ENCODE measurements at places on chromosomes 16 and 17.

DNA sequence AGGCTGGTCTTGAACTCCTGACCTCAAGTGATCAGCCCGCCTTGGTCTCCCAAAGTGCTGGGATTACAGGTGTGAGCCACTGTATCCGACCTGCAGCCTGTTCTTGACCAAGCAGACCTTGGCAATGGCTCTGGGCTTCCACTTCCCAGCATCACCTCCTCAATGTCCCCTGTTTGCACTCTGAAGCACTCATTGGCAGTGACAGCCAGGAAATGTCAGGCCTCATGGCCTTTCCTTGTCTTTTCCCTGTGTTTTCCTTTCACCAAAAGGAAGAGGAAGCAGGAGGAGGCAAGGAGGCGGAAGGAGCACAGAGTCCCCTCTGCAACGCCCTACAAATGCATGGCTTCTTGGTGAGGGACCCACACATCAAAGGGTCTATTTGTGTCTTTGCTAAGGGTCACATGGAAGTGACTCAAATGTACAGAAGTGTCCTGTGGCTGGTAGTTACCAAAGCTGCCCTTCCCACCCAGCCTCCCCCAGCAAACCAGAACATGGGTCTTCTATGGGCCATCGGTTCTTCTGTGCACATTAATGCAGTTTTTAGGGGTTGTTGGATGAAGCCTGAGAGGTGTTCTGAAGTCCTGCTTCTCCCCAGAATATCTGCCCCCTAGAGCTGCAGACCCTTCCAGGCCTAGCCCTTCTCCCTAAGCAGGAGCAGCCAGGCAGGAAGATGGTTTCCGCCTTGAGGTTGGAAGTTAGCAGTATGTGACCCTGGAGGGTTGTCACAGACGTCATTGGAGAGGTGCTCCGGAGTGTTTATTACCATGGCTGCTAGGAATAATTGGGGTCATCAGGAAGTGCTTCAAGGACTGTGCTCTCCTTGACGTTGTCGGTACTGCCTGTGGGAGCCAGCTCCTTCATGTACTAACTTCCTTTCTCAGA, 60.8 kb downstream of the WIPI1 start:
- no peak for DNase-seq

DNA sequence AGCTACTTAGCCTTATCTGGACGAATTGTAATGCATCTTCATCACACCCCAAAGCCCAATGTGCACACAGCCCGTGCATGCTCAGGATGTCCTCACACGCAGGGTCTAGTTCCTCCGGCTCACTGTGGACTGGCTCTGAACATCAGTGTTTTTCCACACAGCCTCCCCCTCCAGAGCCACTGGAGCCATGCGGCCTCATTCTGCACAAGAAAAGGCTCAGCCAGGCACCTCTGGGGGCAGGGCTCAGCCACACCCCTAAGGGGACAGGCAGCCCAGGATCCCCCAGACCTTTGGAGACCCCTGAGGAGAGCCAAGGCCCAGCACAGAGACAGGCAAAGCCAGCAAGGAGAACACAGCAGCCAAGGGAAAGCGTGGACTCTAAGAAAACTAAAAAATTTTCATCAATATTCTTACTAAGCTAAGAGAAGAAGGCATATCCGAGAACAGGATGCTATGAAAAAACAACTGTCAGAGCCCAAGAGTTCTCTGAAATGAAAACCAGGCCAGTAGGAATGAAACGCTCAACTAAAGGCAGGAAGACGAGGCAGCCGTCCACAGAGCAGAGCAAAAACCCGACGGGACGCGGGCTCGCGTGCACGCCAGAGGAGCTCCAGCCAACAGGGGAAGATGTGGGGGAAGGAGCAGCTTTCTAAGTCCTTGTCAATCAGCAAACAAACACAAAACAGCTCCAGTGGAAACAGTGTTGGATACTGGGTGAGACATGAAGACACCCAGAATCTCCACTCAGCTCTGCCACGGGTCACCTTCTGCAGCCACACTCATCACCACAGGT, 34.5 kb downstream of the MAP1LC3B start:
- DNase-seq, result no peak

DNA sequence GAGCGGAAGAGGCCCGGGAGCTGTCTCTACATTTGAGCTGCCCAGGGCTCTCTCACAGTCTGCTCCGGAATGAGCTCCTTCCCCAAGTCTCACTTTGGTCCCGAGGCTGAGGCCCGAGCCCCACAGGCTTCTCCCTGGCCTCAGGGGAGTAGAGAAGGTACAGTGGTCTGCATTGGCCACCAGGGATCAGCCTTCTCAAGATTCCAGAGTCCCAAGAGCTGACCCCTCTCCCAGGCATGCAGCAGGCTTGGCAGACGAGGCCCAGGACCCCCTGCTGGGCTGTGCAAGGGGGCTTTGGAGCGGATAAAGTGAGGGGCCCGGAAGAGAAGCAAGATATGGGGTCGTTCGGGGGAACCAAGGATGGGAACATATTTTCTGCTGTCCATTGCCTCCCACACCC, 3.1 kb downstream of the PRSS27 start:
- no peak for DNase-seq

- DNase-seq, result no peak
Measured at GRCh38 chr17:30236297-30236624, 764 bp upstream of the SLC6A4 start.

DNA sequence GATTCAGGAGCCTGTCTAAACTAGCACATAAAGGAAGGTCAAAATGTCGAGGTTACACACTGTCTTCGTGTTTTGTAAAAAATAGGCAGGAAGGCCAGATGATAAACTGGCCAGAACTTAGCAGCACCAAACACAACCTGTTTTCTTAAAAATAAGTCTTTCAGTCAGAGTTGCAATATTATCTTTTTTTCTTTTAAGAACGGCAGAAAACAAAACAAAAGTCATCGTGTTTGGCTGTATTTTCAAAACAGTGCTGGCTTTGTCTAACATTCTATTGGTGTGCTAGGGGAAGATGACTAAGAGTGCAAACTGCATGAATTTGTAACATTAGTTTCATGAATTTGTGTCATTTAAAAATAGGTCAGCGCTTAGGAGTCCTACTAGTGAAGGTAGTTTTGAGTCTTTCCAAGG, 5.3 kb downstream of the MAF start:
- DNase-seq, result no peak

- no peak for DNase-seq
Measured at GRCh38 chr17:77723909-77724875, 234.3 kb upstream of the TNRC6C start.

- no peak for DNase-seq
Measured at GRCh38 chr16:58127033-58127556, 2.1 kb downstream of the CFAP20 start.

DNA sequence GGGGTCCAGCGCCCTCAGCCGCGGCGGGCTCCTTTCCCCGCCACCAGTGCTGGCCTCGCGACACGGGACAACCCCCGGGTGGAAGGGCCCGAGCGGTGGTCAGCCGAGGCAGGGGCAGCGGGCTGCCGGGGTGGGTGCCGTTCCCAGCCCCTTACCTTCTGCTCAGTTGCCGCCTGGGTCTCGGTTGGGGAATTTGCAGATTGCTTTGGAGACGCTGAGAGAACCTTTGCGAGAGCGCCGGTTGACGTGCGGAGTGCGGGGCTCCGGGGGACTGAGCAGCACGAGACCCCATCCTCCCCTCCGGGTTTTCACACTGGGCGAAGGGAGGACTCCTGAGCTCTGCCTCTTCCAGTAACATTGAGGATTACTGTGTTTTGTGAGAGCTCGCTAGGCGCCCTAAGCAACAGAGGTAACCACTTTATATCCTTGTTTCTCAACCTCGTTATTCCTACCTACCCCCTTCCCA, 381 bp downstream of the CTNS start:
- DNase-seq, result no peak

DNA sequence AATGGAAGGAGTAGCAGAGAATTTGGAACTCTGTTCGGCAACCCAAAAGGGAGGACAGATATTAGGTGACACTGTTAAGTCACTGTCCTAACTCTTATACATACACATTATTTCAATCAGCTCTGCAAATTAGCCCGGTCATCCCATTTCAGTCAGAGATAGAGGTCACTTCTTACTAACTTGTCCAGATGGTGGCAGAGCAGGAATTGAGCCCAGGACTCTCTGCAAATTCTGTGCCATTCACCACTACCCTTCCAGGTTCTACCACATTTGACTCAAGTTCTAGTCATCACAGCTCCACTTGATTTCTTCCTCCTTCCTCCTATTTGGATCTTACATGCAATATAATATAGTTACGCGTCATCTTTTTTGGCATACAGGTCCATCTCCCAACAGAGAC, 35.9 kb upstream of the NUDT7 start:
- DNase-seq, result no peak

Data from RCC 7860 (cell line).